ENCODE measurements at places on chromosomes 3 and 15.
A peak's percentile ranks its signal among the peaks of the same experiment; 100 is the strongest.

GRCh38 chr3:30986551-30986950, 92.1 kb upstream of the GADL1 start:
- no peak for DNase-seq

DNA sequence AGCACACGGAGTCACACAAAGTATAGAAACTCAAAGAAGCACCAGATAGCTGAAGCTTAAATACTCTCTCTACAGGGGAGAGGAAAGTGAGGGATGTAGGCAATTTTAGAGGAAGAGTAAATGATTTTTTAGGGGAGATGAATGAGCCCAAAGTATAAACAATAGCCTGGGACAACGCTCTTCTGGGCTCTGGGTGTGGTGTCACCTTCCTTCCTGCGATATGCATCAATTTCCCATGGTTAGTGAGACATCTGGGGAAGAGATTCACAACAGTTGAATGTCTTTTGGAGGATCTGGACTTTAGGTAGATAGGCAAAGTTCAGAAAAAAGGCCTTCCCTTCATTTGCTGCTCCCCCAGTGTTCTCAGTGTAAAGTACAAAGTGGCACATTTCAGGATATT, 125.2 kb downstream of the EFHB start:
- DNase-seq, result no peak

DNA sequence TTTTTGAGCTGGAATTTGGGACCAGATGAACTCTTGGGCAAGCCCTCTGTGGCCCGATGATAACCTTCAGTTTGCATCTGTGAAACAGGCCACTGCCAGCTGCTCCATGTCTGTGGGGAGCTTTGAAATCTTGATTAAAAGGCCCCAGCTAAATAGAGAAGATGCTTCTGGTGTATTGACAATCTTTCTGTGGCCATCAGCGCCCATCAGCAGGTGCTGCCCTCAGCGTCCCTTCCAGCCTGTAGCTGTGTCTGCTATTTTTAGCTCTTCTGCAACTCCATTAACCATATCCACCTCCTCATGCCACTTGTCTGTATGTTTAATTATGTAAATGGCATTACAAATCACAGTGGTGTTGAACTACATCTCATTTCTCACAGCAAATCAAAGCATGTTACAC, 54.0 kb downstream of the CHCHD6 start:
- no peak for DNase-seq

GRCh38 chr15:40010686-40011085, 28.3 kb downstream of the SRP14 start:
- DNase-seq, result no peak

GRCh38 chr3:80550174-80550573, 782.4 kb upstream of the ROBO1 start:
- peak; percentile 24 for DNase-seq

DNA sequence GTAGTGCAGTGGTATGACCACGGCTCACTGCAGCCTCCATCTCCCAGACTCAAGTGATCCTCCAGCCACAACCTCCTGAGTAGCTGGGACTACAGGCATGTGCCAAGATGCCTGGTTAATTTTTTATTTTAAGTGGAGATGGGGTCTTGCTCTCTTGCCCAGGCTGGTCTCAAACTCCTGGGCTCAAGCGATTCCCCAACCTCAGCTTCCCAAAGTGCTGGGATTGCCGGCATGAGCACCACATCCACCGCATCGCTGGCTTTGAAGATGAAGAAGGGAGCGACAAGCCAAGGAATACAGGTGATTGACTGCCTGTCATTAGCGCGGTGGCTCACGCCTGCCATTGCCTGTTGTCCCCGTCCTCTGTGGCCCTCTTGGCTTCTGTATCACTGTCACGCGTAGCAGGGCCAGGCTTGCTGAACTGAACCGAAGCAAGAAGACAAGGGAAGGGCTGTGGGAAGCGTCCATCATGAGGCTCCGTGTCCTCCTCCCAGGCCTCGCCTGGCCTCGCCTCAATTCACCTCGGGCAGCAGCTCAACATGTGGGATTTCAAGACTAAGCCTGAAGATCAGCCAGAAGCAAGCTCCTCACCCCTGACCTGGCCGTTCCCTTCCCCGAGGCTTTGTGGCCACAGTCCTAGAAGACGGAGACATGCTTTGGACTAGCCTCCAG, 46.4 kb upstream of the TFRC start:
- DNase-seq, result no peak

GRCh38 chr3:65732051-65732935, 306.4 kb downstream of the MAGI1 start:
- peak; percentile 39 for DNase-seq

DNA sequence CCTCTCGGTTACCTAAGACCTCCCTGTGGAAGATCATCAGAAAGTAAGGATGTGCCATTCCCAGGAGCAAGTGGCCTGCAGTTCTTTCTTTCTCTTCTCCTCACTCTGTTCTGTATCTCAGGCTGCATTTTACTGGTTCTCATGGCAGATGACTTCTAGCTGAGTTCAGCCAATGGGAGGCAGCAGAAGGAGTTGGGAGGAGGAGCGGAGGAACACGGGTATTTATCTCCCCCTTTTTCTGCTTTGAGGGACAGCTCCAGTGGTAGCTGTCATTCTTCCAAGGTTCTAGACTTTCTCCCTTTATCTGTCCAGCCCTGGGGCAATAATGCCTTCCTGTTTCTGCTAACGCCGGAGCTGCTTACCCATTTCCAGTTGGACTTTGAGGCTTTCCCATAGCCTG, 339.9 kb downstream of the NR2F2 start:
- DNase-seq, result no peak

- DNase-seq, result no peak
These were observed 174.6 kb downstream of the CHST2 start for GRCh38 chr3:143294188-143294587.

- no peak for DNase-seq
These were observed 695 bp downstream of the RPL32 start for GRCh38 chr3:12840591-12841148.

DNA sequence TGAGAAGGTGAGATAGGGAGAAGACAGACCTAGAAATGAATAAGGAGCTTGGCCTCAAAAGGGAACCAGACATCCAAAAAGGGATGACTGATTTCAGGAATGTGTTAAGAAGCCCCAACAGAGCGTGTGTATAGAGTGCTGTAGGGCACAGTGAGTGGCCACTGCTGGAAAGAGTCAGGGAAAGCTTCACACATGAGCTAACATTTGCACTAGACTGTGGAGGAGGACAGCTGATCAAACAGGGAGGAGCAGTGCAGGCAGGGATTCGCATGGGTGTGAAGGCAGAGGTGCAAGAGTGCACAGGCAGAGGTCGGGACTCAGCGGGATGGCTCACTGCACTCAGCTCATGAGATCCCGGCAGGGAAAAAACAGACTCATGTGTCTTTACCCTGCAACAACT, 61.8 kb downstream of the NPTN start:
- DNase-seq, result no peak

DNA sequence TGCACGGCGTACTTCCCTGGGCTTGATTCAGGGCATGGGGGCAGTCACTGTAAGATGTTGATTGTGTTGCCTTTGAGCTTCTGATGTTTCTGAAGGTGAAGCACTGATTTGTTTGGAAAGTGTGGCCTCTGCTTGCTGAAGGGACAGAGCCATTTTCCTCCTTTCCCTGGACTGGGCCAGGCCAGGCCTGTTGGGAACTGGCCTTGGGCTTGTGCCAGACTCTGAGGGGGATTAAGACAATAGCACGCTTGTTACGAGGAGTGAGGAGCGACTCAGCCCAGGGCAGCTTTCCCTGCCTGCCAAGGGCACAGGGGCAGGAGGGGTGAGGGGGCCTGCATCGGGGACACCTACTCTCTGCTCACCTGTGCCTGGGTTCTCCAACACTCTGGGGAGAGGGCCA, 42.9 kb downstream of the LINGO1 start:
- no peak for DNase-seq
